ENCODE measurements at places on chromosomes 4 and X.

DNA sequence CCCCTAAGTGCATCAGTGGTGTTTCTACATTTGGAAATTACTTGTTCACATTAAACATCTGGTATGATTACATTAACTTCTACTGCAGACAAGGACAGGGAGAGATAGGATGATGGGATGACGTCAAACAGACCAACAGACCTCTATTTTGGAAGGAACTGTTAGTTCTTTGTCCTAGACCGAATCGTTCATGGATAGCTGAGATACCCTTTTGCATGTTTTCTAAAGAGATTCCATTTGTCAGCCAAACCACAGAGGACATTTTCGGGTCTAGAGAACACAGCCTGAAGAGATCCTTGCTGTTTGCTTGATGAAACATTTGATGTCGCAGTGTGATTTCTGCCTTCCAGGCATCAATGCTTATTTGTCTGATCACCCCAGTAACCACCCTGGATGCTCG lies 27.7 kb downstream of the CHST7 start:
- DNase-seq = no peak

DNA sequence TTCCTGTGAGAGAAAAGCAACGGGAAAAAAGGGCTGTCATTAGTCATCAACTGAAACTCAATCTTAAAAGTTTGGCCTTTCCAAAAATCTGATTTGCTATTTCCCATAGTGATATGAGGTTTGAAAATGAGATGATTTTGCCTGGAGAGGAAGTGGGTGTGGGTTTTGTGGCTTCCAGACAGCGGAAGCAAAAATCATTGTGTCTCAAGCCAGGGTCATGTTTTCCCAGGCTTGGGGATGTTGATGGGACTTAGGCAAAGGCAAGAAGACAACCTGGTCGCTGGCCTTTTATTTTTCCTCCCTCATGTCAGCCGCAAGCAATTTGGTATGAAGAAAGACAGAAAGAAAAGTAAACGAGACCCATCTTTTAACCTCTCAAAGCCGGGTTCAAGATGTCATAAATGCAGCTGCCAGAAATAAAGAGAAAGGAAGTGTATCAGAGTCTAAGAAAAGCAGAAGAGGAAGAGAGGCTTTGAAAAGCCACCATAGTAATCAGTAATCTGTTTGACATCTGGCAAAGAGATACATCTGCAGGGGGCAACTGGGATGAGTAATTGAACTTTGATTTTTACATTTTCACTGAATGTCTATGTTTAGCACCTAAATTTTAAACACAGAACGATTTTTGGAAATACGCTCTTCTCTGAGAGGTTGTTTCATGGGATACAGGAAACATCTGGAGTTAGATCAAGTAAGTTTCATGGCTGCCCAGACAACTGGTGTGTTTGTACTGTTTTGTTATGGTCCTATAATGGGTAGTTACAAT lies 521.6 kb upstream of the SLIT2 start:
- no peak for DNase-seq

DNA sequence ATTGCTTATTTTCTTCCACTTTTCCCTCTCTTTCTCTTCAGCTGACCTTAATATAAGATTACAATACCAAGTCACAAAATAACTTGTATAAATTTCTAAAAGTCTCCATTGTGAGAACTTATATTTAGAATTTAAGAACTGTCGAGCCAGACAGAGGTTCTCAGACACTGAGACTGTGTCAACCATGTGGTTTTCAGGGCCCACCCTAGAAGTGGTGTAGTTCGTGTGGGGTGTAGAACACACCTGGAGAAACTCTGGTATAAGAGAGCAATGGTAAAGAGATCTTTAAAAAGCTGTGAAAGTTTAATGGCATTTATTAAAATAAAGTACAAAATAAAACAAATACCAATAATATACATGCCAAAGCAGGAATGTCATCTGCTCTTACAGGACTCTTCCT lies 19.7 kb downstream of the CPEB2 start:
- DNase-seq = no peak

DNA sequence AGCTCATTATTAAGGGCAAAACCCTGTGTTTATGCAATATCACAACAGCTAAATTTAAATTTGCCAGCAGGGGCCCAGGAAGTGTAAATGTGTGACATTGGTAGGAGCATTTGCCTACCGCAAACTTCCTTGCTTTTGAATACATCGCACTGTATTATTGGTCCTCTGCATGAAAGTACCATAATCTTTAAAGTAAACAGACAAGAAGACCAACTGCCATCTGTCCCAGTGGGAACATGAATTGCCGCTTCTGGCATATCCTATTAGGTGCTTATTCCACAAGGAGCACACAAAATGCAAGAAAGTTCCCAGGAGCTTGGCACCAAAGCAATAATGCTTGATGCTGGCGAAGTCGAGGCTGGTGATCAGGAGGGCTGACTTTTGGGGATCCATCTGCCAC lies 51.3 kb downstream of the SOD3 start:
- DNase-seq = no peak

- no peak for DNase-seq
Measured at GRCh38 chr4:106095408-106095807, 200.1 kb downstream of the NPNT start.

DNA sequence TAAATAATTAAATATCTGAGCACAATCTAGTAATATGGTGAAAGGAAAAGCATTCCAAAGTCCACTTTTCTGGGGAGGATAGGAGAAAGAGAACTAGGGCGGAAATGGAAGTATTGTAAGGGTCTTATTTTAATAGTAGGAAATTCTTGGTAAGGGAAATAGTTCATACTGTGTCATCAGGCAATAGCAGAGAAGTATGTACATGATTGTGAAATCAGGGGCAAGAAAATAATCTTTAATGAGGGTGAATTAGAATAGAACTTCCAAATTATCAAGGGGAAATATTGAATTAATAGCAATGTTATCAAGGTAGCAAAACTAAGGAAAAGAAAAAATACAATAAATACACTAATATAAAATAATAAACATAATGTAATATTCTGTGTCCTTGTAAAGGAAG lies 14.8 kb downstream of the GIMD1 start:
- DNase-seq = no peak

GRCh38 chrX:152896450-152896849 lies 1.4 kb upstream of the ZNF185 start:
- DNase-seq = no peak
